Transverse colon (tissue), 4 donors: ENCODE measurements at places on chromosomes 7 and 10.
A peak's percentile ranks its signal among the peaks of the same experiment; 100 is the strongest.

- no peak overlapping the region for H3K4me3 ChIP-seq
- H3K4me1 ChIP-seq, result no peaks in the 10 kb centered on the region
- H3K36me3 ChIP-seq, result no peaks in the 10 kb centered on the region
- H3K27ac ChIP-seq, result no peak overlapping the region
Measured at GRCh38 chr10:98694883-98695282, 248.1 kb upstream of the HPS1 start.

- H3K27ac ChIP-seq, result no peak overlapping the region
- no peaks in the 10 kb centered on the region for H3K4me1 ChIP-seq
- DNase-seq, result no peak
- peaks cover 6% of the 10 kb centered on the region for H3K27me3 ChIP-seq
- no peak overlapping the region for H3K4me3 ChIP-seq
- H3K36me3 ChIP-seq, result no peaks in the 10 kb centered on the region
Measured at GRCh38 chr10:71562181-71562580, 157.4 kb downstream of the C10orf105 start.

- DNase-seq, result peak; percentile 8
- peaks cover 21% of the 10 kb centered on the region for H3K4me1 ChIP-seq
- H3K4me3 ChIP-seq, result no peak overlapping the region
- no peaks in the 10 kb centered on the region for H3K27me3 ChIP-seq
- no peaks in the 10 kb centered on the region for H3K36me3 ChIP-seq
Measured at GRCh38 chr10:112369495-112370423, 4.2 kb upstream of the ACSL5 start.

DNA sequence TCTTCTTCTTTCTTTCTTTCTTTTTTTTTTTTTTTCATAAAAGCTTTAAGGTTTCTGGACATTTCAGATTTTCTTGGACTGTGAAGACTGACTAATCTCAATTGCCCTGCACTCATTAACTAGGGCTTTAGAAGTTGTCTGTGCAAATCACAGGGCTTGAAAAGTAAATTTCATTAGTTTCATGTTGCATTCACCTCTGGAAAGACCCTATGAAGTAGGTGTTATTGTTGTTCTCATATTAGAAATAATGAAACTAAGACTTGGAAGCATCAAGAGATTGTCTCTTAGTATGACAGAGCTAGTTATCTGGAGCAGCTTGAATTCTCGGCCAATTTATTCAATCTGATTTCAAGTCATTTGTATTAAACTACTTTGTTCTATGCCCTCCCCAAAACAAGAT lies 28.2 kb upstream of the SEMA3D start:
- DNase-seq, result no peak
- no peaks in the 10 kb centered on the region for H3K4me1 ChIP-seq
- H3K36me3 ChIP-seq, result no peaks in the 10 kb centered on the region
- H3K27ac ChIP-seq, result no peak overlapping the region

GRCh38 chr7:5143935-5144903 lies 45.8 kb upstream of the WIPI2 start:
- no peaks in the 10 kb centered on the region for H3K36me3 ChIP-seq
- no peak overlapping the region for H3K4me3 ChIP-seq
- H3K27me3 ChIP-seq, result no peaks in the 10 kb centered on the region
- no peak overlapping the region for H3K27ac ChIP-seq
- no peaks in the 10 kb centered on the region for H3K4me1 ChIP-seq

- H3K27ac ChIP-seq, result no peak overlapping the region
- H3K4me1 ChIP-seq, result no peaks in the 10 kb centered on the region
- no peak overlapping the region for H3K4me3 ChIP-seq
- no peak for DNase-seq
- no peaks in the 10 kb centered on the region for H3K36me3 ChIP-seq
Measured at GRCh38 chr10:97812696-97813095, 36.9 kb upstream of the GOLGA7B start.

DNA sequence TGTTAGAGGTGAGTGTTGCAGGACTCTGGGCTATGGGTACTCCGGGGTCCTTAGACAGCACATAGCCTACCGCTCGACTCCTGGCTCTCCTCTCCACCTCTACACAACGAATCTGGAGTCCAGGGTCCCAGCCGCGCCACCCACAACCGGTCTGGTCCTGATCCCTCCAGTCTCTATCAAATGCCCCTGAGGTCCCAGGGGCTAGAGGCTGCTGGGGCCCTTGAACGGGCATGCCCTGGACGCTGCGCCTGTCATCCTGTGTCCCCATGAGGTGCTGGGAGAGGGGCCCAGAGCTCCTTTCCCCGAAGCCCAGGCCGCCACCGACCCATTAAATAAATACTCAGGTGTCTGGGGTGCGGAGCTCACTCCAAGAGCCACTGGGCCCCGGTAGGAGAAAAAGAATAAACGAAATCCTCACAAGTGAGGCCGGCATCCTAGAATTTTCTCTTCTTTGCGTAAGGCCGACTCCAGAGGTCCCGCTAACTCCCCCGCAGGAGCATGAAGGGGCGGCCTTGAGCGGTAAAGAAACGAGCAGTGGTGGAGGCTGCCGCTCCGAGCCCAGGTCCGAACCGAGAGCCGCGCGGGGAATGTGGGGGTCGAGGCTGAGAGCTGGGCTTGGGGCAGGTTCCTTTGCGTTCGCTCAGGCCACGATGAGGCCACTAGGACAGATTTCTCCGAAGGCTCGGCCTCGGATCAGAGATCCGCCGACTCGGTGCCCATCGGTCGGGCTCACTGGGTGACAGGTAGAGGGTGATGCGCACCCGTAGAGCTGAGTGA lies 166.7 kb downstream of the NRF1 start:
- peaks cover 71% of the 10 kb centered on the region for H3K27me3 ChIP-seq
- H3K36me3 ChIP-seq, result no peaks in the 10 kb centered on the region

GRCh38 chr7:142539901-142540300 lies 209.4 kb upstream of the PRSS1 start:
- H3K4me3 ChIP-seq, result no peak overlapping the region
- no peaks in the 10 kb centered on the region for H3K36me3 ChIP-seq
- H3K27me3 ChIP-seq, result no peaks in the 10 kb centered on the region
- H3K4me1 ChIP-seq, result no peaks in the 10 kb centered on the region
- DNase-seq, result no peak

GRCh38 chr7:20284003-20284770 lies 46.5 kb upstream of the ITGB8 start:
- H3K4me3 ChIP-seq, result no peak overlapping the region
- DNase-seq, result no peak
- H3K27me3 ChIP-seq, result no peaks in the 10 kb centered on the region
- no peak overlapping the region for H3K27ac ChIP-seq

GRCh38 chr10:104254493-104255310 lies at the start of gene GSTO1:
Gene GSTO1 (plus strand): TSS chr10:104254892. CDS start chr10:104254929, 37 bp downstream.
- peak within 1 kb of the TSS; percentile 95 for H3K27ac ChIP-seq
- H3K4me3 ChIP-seq, result peak within 1 kb of the TSS; percentile 73
